ENCODE measurements at places on chromosomes 1 and 21.

DNA sequence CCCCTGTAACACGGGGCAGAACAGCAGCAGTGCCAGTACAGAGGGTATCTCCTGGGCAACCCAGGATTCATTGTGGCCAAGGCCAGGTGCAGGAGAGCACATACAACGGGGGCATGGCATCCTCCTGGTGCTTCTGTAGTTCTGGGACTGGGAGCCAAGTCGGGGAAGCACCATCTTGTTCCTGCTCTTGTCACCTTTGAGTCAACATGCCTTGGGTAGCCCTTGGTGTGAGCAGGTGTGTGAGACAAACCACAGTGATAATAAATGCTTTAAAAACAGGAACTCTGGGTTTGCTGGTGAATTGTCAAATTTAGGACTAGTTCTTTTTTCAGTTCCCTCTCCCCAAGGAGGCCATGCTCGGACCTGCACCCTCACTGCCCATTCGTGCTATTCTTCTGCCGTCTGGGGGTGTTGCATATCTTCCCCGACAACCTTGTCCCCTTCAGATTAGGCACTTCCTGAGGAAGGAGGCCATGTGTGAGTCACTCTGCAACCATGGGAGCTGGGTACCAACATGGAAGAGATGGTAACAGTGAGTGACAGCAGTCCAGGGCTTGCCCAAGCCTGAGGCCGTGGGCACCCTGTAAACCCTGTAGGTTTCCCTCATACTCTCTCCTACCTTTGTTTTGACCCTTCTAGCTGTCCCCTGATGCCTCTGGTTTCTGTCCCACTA, 150.2 kb downstream of the GRIK3 start:
- no peak for DNase-seq

DNA sequence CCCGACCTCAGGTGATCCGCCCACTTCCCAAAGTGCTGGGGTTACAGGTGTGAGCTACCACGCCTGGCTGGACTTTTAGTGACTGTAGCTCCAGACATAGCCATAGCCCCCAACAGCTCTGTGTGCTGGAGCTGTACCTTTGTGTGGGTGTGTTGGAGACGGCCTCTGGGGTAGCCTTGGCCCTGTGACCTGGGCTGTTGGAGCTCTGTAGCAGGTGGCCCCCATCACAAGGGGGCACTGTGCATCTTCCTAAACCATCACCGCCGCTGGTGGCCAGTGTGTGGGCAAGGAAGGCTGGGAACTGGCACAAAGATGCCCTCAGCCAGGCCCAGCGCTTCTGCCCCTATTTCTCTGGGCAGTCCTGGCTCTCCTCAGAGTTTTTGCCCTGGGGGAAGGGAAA, 38.4 kb upstream of the FOXO6 start:
- DNase-seq, result no peak

DNA sequence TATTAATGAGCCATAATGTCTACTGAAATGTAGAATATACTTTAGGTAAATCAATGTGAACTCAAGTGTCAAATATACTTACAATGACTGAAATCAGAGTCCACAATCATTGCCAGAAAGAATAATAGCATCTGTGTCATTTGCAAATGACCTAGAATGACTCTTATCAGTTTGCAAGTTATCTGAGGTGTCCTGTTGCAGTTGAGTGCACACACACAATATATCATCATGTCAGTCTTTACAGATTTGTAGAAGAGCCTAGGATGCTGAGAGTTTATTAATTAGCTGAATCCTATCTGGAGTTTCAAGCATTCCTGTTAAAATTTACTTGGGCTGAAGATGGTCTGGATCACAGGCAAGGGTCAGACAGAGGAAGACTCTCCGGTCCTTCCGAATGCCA, 324.0 kb upstream of the GREM2 start:
- DNase-seq, result no peak

DNA sequence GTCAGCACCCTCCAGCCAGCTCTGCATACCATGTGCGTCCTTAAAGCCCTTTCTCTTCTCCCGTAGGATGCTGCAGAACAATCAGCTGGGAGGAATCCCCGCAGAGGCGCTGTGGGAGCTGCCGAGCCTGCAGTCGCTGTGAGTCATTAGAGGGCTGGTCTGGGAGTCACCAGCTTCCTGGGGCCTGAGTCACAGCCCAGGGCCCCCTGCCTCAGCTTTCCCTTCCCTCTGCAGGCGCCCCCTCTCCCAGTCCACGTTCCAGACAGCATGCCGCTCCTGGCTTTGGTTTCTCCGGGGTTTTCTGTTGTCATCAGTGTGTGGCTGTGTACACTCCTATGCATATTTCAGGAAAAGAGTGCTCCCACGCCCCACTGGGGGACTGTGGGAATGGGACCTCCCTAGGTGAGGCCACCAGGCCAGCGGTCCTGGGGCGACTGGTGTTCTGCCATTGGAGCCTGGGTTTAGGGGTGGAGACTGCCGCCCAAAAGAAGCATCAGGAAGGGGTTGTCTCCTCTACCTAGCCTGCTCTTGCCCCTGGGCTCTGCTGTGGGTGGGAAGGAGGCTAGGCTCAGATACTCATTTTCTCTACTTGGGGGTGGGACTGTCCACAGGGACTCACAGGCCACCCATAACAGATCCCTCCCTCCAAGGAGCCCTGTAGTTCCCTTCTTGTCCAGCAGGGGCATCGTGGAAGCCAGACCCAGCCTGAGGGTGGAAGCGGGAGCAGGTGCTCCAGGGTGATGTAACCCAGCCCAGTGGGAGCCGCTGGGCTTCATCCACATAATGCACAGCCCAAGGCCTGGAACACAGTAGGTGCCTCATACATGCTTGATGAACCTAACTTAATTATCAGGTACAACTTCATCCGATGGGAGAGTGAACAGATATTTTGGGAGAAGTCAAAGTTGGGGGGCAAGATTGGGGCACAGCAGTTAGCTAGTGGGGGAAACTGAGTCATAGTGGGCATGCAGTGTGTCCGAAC, 42.5 kb downstream of the LGR6 start:
- DNase-seq, result peak; percentile 82

DNA sequence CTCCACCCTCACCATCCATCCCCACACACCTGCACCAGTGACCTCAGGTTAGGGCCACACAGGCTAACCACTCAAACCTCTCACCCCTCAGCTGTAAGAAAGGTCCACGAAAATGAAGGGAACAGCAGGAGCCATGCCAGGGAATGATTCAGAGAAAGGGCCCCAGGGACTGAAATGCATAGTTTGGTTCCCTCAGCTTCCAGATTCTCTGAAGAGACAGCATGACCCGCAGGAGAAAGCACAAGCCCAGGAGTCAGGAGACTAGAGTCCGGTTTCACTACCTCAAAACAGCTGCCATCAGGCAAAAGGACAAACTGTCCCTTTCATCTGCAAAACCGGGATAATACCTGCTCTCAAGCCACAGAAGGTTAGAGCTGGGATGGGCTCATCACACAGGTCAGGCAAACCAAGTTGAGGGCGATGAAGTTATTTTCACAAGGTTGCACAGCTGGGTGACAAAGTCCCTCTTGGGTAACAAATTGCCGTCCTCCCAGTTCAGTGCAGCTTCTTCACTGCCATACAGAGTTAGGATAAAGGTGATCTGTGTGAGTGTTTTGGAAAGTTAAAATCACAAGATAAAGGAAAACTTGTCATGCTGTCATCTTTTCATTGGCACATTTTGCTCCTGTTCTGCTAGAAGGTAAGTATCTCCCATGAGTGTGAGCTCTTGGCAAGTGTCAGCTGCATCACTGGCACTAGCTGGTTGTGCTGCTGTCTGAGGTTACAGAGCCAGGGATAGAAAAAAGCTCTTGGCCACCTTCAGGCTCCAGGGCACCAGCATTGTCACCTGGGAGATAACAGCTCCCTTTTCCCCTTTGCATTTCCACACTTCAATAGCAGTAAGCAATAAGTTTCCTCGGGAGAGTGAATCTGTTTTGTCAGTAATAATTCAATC, 120.4 kb downstream of the KCNH1 start:
- no peak for DNase-seq

- peak; percentile 81 for DNase-seq
Observed at GRCh38 chr1:212218911-212219310, 66.3 kb upstream of the PPP2R5A start.

GRCh38 chr1:116403496-116404136, 30.6 kb downstream of the ATP1A1 start:
- no peak for DNase-seq

DNA sequence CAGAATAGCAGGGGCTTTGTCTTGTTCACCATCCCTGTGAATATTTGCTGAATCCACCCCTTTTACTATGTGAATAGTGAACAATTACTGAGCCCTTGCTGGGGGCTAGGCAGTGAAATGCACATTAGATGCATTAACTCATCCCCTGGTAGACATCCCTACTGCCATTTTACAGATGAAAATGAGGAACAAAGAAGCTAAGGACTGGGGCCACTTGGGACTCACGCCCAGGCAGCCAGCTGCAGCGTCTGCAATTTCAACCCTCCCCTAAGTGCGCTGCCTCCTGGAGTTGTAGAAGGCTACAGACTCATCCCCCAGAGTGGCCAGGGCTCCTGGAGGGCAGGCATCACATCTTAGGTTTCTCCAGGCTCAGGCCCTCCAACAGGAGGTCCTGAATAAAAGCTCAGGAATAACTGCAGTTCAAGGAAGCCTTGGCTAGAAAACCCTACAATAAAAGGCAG, 31.6 kb downstream of the CAPZB start:
- no peak for DNase-seq

GRCh38 chr1:147824798-147825197, 64.4 kb upstream of the GJA5 start:
- DNase-seq, result no peak

- no peak for DNase-seq
Observed at GRCh38 chr1:204249736-204250427, 36.1 kb upstream of the GOLT1A start.

- no peak for DNase-seq
Observed at GRCh38 chr1:39354572-39354971, 136.9 kb upstream of the BMP8A start.

DNA sequence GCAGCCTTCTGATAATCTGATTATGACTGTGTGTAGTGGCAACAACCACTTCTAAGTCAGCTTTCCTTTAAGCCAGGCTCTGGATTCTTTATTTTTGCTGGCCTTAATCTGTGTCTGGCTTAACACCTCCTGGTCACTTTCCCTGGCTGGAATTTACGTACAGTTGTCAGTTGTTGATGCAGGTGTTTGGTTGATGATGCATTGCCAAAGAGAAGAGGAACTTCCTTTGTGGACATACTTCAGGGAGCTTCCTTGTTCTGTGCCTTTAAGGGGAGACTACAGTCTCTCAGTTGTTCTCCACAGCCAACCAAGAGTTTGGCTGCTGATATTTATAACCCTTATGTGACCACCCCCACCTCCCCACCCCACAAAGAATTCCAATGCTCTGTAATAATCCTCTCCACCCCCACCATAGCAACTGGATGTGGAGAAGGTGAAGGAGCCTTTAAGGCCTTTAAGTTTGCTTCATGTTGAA, 96.0 kb upstream of the BMP8A start:
- DNase-seq, result peak; percentile 78

DNA sequence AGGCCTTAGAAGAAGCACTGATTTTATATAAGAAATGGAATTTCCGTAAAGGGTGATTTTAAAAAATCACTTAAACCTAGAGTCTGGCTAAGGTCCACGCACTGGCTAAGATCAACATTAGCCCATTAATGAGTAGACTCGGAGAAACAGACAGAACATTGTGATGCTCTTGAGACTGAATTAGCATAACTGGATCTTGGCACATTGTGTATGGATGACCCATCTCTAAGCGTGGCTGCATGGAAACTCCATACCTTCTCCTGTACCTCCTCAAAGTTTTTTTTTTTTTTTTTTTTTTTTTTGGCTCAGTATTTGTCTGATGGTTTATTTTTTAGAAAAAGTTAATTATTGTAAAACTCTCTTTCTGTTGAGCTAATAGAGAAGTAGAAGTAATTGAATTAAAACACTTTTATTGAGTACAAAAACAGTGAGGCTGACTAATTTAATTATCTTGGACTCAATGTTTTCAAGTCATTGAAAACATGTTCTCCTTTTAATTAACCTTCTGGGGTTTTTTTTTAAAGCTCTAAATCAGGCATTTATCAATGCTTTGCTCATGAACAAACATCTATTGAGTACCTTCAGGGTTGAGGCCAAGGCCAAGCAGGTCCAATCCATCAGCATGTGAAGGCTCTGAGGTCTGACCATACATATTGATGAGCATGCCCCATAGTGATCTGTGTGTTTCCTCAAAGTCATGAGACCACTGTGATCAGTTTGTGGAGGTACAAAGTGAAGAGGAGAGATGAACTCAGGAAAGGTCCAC, 74.0 kb downstream of the TLR5 start:
- DNase-seq, result no peak

DNA sequence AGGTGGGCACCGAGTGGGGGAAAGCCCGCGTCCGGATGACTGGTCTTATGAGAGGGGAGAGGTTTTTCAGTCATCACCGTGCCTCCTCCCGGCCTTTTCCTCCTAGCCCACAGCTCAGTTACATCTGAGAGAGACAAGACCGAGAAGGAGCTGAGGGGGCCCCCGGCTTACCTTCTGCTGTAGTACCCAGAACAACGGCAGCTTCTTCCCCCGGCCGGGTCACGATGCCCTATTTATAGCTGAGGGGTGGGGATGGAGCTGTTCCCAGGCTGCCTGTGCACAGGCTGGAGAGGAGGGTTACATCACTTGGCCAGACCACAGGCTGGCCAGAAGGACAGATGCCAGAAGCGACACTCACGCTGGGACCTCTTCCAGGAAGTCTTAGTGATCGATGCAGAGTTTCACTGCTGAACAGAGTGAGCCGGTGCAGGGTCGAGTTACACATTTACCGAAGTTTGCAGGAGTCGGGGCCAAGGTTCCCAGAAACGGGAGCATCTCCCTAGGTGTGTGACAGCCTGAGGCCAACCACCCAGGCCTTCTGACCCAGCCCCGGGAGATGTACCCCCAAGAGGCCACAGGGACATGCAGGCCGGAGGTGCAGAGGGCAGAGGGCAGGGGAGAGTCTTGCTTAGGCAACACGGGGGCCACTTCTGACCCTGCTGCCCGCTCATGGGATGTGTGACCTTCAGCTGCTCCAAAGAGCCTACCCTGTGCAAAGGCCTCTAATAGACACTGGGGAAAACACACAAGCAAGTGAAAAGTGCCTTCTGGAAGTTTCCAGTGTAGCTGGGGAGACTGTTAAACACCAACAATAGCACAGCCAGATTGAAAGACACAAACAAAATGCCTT, at the start of gene AGT:
TSS of gene AGT (minus strand) at position 208 of the 850 bp plus-strand sequence. CDS start 3,299 bp downstream, outside the sequence.
- DNase-seq, result peak; percentile 28

- DNase-seq, result no peak
Observed at GRCh38 chr1:145885738-145886287, at the start of gene ANKRD35. ANKRD35 (minus strand) TSS chr1:145885866; CDS start chr1:145885758, 108 bp downstream.

DNA sequence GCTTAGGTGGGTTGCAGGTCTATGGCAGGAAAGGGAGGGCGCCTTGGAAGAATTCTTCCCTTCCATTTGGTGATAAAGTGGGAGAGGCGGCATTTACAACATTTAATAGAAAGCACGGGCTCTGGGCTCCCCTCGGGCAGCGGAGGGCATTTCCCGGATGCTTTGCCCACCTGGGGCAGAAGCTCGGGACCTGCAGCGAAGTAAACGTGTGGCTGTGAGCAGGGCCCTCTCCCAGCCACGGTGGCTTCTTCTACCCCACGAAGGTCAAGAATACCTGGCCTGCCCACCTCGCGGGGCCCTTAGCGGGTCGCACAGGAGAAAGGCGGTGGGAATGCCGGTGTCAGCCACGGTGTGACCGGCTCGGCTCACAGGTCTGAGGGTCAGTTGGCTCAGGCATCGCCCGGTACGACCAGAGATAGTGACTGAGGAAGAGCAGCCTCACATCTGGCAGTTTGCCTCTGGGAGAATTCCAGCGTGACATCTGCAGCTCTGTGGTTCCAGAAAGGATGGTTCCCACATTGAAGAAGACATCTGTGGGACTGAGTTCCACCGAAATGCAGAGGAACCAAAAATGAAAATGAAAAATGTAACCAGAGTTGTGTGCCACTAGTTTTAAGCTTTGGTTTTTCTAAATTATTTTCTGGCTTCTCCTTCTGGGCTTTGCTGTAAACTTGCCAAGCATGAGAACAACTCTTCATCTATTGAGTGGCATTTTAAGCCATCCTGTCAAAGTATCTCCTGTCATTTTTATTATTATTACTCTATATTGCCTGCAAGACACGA, 720 bp upstream of the F3 start:
- DNase-seq, result no peak
